ENCODE measurements at places on chromosomes 13 and 19.

DNA sequence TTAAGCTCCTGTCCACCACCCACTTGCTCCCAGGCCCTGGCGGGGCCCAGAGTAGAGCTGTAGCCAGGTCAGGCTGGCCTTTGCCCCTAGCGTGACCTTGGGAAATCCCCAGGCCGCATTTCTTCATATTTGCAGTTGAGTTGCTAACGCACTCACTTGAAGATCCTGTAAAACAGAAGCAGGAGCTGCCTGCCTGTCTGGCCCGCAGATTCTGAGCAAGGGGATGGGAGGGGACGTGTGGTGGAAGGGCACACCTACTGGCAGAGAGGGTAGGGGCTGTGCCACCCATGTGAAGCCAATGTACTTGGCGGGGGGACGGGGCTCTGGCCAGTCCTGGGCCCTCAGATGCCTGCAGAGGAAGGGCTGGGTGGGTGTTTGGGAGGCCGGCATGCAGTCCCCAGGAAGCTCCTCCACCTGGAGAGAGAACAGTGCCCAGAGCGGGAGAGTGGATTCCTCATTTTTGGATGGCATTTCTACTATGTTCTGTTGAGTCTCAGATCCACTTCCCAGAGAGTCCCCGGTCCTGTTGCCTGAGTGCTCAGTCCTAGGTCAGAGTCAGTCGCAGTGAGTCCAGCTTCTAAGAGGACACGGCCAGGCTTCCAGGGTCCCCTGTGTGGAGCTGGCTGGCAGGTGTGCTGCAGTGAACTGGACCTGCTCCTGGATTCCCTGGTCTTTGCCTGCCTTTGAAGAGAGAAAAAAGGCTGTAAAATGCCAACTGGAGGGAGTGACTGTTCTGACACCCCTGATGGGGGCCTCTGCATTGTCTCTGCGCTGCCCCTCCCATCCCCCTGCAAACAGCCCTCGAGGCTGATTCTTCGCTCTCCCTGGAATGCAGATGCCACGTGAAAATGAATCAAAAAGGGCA lies 62.9 kb downstream of the GGACT start:
- DNase-seq: no peak

- DNase-seq: no peak
Observed at GRCh38 chr19:32891609-32892008, 22.0 kb upstream of the SLC7A9 start.

DNA sequence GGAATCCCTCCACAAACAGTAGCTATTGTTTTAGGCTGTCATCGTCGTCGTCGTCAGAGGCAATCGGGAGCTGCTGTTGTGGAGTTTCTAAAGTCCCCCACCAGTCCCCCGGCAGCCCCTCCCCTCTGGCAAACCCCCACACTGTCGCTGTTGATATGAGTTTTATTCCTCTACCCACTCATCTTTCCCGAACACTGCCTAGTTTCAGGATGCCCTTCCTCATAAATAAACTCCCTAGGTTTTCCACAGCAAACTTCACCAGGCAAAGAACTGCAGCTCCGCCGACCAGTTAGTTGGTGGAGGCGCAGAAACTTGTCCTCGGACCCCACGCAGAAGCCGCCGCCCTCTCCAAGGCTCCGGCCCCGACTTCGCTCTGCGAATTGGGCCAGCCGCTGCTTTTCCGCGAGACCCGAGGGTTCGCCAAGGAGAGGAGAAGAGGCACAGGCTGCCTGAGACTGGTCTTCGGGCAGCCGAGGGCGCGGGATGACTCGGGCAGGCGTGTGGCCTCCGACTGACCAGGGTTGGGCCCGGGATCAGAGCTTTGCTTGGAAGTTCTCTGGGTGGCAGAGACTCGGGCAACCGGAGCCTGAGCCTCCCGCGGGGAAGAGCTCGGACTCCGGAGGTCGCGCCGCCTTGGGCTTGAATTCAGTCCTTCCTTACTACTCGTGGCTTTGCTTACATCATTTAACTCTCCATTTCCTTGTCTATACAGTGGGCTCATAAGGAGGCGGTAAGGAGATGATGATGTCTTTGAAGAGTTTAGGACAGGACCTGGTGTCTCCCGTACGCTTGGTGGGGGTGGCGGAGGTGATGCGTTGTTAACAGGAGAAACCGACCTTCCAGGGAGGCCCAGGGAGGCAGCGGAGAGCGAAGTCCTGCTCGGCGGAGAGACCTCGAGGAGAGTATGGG lies 7.9 kb downstream of the PDX1 start:
- no peak for DNase-seq

DNA sequence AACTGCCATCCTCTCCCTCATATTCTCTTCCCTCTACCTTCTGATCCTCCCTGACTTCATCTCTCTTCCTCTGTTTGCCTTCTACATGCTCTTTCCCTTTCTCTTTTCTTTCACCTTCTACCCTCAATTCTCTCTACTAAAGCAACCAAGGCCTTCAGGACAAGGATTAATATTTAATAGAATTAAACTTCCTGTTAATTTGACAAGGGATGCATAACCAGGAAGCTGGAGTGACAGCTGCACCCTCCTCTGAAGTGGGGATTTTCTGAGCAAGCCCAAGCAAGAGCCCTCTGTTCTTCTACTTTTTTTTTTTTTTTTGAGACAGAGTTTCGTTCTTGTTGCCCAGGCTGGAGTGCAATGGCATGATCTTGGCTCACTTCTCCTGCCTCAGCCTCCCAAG lies 63.4 kb upstream of the MED4 start:
- DNase-seq: no peak

DNA sequence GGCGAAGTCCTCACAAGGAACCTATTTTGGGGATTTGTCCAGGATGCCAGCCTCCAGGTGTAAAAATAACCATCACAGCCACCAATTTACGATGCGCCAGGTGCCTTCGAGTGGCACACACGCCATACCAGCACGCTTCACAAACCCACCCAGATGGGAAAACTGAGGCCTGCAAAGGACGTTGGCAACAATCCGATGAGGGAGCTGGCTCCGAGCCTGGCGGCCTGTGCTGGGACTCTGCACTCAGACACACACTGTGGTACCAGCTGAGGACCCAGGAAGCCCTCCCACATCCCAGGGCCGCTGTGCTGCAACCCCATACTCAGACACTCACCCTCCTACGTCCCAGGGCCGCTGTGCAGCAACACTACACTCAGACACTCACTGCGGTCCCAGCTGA lies 65.0 kb upstream of the C13orf46 start:
- DNase-seq: no peak

GRCh38 chr13:33341861-33342452 lies 56.4 kb upstream of the STARD13 start:
- DNase-seq: no peak

- no peak for DNase-seq
Observed at GRCh38 chr19:36745870-36746269, 26.7 kb downstream of the ZNF850 start.
